ENCODE measurements at places on chromosomes 4 and X. TPM values are rescaled to one million over a fixed set of nuclear protein-coding genes. Genes with fewer than 3 reads are reported as not detected.

- no peak for DNase-seq
Measured at GRCh38 chrX:3317191-3317718, 29.2 kb downstream of the MXRA5 start.

GRCh38 chrX:152735101-152735500, 1.5 kb downstream of the MAGEA12 start:
- DNase-seq = no peak

- no peak for DNase-seq
Measured at GRCh38 chr4:85940151-85940550, 419.7 kb downstream of the MAPK10 start.

DNA sequence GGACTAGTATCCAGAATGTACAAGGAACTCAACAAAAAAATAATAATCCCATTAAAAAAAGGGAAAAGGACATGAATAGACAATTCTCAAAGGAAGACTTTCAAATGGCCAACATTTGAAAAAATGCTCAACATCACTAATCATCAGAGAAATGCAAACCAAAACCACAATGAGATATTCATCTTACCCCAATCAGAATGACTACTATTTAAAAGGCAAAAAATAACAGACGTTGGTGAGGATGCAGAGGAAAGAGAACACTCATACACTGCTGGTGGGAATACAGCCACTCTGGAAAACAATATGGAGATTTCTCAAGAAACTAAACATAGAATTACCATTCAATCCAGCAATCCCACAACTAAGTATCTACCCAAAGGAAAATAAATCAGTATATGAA, 133.1 kb downstream of the KDR start:
- DNase-seq = no peak

- DNase-seq = peak; percentile 40
Measured at GRCh38 chr4:946103-946450, 13.8 kb downstream of the TMEM175 start.

DNA sequence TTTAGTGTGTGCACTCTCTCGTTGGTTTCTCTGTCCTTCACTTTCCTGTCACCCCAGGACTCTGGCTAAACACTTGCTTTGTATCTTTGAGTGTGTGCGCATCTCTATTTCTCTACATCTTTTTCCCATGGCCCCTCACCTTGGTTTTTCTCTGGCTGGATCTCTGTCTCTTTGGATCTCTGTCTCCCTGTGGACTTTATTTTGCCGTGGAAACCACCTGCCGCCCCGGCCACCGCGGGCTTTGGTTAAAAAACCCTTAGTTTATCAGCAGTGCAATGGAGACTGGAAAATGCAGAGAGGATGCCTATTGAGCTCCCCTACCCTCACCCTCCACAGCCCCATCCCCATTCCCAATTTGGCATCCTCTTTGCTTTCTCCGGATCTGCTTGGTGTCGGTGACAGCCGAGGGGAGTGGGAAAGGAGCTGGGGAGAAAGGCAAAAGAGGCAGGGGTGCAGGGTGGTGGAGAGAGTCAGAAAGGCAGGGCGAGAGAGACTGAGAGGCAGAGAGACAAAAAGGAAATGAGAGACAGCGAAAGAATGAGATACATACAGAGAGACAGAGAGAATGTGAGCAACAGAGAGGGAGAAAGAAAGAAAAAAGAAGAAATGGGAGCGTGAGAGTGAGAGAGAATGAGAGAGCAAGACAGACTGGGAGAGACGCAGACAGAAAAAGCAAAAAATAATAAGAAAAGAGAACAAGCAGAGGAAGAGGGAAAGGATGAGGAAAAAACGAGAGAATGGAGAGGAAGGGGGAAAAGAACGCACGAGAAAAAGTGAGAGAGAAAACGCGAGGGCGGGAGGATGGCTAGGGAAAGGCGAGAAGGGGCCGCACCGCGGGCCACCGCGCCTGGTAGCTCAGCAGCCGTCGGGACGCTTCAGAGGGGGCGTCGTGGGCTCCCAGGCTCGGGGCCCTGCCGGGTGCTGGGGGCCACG, 688 bp downstream of the GPR101 start:
- DNase-seq = no peak

DNA sequence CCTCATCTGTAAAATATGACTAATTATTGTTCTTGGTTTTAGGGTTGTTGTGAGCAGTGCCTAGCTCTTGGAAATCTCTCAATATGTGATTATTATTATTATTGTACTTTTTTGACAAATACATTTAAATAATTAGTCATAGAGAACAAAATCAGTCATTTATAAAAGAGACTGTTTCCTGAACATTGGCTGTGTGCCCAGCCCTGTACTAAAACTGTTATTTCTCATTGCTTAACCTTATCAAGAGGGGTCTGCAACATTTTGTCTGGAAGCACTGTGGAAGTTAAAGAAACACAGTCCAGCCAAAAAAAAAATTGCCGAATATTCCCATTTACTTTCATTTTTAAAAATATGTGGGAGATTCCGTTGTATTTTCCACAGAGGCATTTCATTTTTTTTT, 989.2 kb upstream of the SLIT2 start:
- DNase-seq = no peak

DNA sequence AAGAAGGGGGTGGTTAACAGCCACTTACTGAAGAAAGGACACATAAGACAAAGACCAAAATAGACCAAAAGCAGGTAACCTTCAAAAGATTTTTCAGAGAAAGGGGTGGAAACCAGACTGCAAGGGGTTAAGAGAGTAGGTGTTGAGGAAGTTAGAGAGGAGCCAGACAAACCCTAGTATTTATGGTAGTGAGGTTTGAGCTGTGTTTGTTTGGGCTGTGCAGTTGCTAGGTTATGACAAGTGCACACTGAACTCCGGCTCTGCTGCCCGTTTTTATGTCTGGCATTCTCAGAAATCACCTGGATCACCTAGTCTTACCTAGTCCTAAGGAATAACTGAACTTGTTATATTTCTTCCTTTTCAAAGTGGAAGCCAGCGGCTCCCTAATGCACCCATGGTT, 22.9 kb upstream of the G3BP2 start:
- DNase-seq = no peak

- no peak for DNase-seq
Measured at GRCh38 chr4:169397762-169398161, 127.0 kb upstream of the SH3RF1 start.

GRCh38 chr4:71607780-71608677, 175.8 kb downstream of the GC start:
- no peak for DNase-seq

DNA sequence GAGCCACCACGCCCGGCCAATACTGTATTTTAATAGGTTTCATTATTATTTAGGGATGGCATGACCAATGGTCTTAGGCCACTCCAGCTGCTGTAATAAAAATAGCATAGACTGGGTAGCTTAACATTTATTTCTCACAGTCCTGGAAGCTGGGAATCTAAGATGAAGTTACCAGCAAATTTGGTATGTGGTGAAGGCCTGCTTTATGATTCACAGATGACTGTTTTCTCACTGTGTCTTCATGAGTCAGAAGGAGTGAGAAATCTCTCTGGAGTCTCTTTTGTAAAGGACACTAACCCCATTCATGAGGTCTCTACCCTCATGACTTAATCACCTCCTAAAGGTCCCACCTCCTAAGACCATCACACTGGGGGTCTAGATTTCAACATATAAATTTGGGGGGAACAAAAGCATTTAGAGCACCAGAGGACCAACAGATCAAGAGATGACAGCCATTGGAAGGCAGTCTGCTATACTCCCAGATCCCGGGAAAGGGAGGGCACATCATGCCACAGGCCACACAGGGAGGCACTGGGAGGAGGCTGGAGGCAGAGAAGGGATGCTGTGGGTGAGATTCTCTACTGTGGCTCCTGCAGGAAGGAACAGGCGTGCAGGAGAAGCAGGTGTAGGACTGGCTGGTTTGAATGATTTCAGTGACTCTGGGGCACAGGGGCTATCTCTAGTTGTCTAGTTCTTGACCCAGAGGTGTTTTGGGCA, 335.8 kb upstream of the SFRP2 start:
- DNase-seq = no peak

DNA sequence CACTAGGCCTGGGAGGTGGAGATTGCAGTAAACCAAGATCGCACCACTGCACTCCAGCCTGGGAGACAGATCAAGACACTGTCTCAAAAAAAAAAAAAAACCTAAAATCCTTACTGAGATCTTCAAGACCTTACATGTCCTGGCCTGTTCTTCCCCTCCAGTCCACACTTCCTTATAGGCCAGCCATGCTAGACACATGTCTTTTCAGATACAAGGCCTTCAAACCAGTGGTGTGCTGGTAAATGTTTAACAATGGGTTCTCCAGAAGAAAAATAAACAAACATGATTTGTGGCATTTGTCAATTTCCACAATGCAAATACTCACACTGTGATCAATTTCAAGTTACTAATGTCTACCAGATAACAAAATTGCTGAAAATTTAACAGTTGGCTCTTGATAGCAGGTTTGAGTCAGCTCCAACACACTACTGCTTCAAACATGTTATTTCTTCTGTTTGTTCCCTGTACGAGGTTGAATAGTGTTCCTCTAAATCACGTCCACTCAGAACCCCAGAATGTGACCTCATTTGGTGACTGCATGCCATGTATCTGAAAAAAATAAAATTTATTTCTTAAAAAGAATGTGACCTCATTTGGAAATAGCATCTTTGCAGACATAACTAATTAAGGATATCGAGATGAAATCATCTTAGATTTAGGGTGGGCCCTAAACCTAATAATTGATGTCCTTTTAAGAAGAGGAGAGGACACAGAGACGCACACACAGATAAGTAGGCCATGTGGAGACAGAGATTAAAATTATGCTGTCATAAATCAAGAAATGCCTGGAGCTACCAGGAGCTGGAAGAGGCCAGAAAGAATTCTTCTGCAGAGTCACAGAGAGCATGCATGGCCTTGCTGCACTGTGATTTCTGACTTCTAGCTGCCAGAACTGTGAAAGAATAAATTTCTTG, 144.4 kb downstream of the ZNF674 start:
- no peak for DNase-seq

- DNase-seq = no peak
Measured at GRCh38 chr4:37699868-37700481, 13.8 kb upstream of the RELL1 start.

DNA sequence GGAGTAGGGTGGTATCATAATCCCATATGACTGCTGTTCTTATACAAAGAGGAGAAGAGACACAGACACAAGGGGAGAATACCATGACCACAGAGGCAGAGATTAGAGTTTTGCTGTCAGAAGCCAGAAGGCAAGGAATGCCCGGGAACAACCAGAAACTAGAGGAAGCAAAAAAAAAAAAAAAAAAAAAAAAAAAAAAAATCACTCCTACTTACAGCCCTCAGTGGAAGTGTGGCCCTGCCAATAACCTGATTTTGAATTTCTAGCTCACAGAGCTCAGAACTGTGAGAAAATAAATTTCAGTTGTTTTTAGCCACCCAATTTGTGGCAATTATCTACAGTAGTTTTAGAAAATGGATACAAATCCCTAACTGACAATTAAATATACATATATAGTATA, 30.4 kb upstream of the UBE2NL start:
- no peak for DNase-seq

DNA sequence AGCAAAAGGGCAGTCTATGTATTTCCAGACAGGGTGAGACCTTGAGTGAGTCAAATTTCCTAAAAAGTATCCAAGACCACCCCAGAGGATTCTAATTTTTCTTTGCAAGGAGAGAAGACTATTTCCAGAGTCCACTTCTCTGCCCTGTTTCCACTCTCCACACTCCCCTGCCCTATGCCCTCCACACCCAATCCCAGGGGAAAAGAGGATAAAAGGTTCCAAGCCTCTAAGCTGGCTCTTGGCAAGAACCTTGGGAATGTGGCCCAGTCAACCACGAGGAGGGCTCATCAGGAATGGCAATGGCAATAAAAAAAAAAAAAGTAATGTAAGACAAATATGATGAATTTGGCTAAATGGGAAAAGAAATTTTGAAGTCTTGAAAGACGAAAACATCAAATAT, 65.9 kb downstream of the SRPX start:
- no peak for DNase-seq

DNA sequence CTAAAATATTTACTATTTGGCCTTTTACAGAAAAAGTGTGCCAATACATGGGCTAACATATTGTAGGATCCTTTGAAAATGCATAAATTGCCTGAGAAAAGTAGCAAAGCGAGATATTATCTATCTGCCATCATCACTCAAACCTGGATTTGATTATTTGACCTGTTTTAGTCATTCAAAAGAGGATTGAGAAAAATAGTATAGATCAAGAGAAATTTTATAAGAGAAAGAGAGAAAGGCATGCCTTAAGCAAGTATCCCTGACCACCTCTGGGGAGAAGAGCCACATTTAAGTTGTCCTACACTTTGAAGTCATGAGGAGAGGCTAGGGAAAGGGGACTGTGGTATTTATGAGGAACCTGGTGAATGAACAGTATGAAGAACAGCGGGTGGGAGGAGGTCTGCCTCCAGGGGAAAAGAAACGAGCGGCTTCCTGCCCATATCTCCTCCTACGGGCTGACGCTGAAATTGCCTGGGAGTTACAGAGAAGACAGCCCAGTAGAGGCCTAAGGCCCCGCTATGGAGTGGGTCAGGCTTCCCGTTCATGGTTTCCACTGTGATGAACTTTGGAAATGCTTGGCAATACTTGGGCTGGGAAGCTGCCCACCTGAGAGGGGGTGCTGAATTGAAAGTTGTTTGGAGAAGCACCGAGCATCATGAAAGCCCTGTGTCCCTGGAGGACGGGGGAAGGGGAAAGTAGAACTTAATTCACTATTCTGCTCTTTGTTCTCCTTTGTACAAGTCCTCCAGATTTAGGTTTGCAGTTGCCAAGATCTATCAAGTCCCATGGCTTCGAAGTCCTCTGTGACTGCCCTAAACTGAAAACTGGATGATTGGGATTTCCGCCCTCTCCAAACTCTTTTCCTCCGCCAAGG, 106.9 kb upstream of the ACSL4 start:
- DNase-seq = peak; percentile 58

- no peak for DNase-seq
Measured at GRCh38 chr4:118032691-118033090, 1.6 kb upstream of the NDST3 start.

DNA sequence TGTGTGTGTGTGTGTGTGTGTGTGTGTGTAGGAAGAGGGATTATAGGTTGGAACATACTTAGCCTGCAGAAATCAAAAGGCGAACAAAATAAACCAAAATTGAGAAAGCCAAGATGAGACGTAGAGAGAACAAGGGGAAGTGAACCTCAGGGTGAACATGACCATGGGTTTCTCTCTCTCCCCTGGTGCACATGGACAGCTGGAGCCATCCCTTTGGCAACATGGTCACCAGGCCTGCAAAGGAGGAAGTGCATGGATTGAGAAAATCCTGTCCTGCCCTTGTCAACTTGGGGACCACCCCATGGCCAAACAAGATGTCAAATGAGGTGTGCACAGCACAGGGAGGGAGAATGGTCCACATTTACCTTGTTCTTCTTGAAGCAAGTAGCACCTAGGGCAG, 23.1 kb downstream of the LGI2 start:
- no peak for DNase-seq

The TEX13C gene
- total RNA-seq = not detected

The RAB33A gene
- total RNA-seq = 0.75 TPM

The FAM47E gene
- 3.6 TPM for total RNA-seq

The DMRTC1 gene
- 0.61 TPM for total RNA-seq

The HERC5 gene
- total RNA-seq = 18.4 TPM

The CYSLTR1 gene
- 8.7 TPM for total RNA-seq

The PF4V1 gene
- not detected for total RNA-seq

The SCML2 gene
- total RNA-seq = 0.81 TPM
